ENCODE measurements at places on chromosomes 12 and 14. TPM values are rescaled to one million over a fixed set of nuclear protein-coding genes. Genes with fewer than 3 reads are reported as not detected.

- H3K36me3 ChIP-seq: no peaks in the 10 kb centered on the region
- H3K4me3 ChIP-seq: no peak overlapping the region
- H3K4me1 ChIP-seq: peaks cover 9% of the 10 kb centered on the region
Measured at GRCh38 chr14:83463500-83464098, 1929.9 kb upstream of the SEL1L start.

DNA sequence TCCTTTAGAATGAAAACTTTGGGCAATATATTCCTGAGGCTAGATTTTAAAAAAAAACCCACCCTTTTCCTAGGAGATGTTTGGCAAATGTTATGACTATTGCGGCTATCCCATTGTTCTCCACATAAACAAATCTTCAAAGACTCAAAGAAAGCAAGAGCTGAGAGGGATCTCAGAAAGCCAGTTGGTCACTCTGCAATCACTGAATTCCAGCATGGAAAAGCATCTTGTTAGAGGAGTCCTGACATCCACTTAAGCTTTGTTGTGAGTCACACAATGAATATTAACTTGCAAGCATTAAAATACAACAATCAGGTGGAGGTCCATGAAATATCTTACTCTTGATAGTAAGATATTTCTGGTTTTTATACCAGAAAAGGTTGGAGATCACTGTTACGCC lies 11.0 kb upstream of the PTPRB start:
- H3K4me1 ChIP-seq: peaks cover 81% of the 10 kb centered on the region
- no peaks in the 10 kb centered on the region for H3K27me3 ChIP-seq
- no peaks in the 10 kb centered on the region for H3K36me3 ChIP-seq
- DNase-seq: peak; percentile 33

CINP gene
- total RNA-seq: 55.2 TPM

FAM90A1 gene
- total RNA-seq: not detected

DNA sequence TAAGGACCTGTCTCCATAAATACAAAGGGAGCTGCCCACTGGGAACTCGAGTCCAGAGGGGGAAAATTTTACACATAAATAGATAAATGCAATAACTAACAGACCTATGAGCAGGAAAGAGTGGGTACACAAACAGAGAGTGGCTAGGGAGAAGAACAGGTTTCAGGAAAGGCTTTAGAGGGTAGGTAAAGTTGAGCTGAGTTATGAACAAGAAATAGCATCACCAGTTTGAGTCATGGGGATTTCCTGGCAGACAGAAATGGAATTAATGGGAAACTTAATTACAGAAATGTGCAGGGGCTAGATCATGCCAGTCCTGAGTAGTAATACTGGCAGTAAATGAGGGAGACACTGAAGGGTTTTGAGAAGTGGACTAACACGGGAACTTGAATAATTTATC lies 58.0 kb upstream of the CCDC175 start:
- no peaks in the 10 kb centered on the region for H3K36me3 ChIP-seq
- H3K27me3 ChIP-seq: no peaks in the 10 kb centered on the region
- H3K27ac ChIP-seq: no peak overlapping the region
- no peak overlapping the region for H3K4me3 ChIP-seq
- H3K4me1 ChIP-seq: no peaks in the 10 kb centered on the region
- DNase-seq: no peak

RHNO1 gene
- total RNA-seq: 33.8 TPM

DNA sequence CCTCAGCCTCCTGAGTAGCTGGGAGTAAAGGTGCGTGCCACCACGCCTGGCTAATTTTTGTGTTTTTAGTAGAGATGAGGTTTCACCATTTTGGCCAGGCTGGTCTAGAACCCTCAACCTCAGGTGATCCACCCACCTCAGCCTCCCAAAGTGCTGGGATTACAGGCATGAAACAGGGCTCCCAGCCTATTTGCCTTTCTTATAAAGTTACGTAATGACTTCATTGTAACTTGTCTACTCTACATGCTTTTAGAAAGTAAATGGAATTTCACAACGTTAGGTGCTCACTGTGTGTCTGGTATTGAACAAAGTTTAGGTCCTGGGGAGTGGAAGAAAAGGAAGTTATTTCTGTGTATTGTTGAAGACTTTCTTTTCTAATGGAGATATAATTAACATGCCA lies 12.5 kb downstream of the CFAP251 start:
- no peak for DNase-seq
- H3K4me1 ChIP-seq: peaks cover 40% of the 10 kb centered on the region
- no peak overlapping the region for H3K4me3 ChIP-seq
- H3K27ac ChIP-seq: no peak overlapping the region
- no peaks in the 10 kb centered on the region for H3K27me3 ChIP-seq

- no peak overlapping the region for H3K4me3 ChIP-seq
- 0 out of 2 replicates have a peak, but pooled peaks cover 10% of the 10 kb centered on the region for H3K36me3 ChIP-seq
- H3K27me3 ChIP-seq: no peaks in the 10 kb centered on the region
- DNase-seq: peak; percentile 87
- peak overlapping the region; percentile 97 for H3K27ac ChIP-seq
Measured at GRCh38 chr12:75816897-75817296, 214.7 kb downstream of the PHLDA1 start.

TRPV4 gene
- total RNA-seq: 2.2 TPM

PTGDR gene
- total RNA-seq: not detected

DNA sequence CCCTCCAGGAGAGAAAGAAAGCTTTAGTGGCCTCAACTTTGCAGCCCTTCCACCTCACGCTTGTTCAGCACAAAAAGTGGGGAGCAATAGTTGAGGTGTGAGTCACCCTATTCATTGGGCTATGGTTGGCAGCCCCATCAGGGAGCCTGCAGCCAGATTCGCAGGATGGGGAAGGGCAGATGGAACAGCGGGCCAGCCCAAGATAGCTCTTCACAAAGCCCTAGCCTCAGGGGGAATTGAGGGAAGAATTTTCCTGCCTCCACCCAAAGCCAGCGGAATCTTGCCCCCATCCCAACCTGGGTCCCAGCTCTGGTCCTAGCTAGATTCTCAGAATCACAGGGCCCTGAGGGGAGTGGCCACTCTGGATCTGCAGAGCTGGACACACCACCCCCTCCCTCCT lies 3.6 kb upstream of the KRT5 start:
- H3K4me1 ChIP-seq: peaks cover 19% of the 10 kb centered on the region
- H3K4me3 ChIP-seq: no peak overlapping the region
- H3K27me3 ChIP-seq: peaks cover 56% of the 10 kb centered on the region
- no peak overlapping the region for H3K27ac ChIP-seq
- DNase-seq: peak; percentile 43
- H3K36me3 ChIP-seq: no peaks in the 10 kb centered on the region

ALDH1L2 gene
- total RNA-seq: 39.8 TPM
